ENCODE measurements at places on chromosomes 1 and 21.

DNA sequence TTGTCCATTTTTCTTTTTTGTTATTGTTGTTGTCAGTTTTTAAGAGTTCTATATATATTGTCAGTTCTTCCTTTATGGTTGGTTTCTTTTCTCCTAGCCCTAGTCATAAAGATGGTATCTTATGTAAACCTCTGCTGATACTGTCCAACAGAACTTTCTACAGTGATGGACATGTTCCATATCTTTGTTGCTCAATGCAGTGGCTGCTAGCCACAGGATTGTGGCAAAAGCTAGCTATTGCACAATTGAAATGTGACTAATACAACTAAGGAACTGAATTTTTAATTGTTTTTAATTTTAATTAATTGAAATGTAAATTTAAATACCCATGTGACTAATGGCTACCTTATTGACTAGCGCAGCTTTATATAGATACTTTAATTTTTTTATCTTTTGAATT, 411.8 kb upstream of the PTBP2 start:
- no peak for DNase-seq

GRCh38 chr21:14720237-14720636, 174.1 kb upstream of the SAMSN1 start:
- DNase-seq: no peak

GRCh38 chr1:201468844-201469644, at the start of gene PHLDA3:
Gene PHLDA3, minus strand, starts transcription at chr1:201469188. Its CDS starts 402 bp downstream, at chr1:201468786.
- DNase-seq: peak; percentile 48

DNA sequence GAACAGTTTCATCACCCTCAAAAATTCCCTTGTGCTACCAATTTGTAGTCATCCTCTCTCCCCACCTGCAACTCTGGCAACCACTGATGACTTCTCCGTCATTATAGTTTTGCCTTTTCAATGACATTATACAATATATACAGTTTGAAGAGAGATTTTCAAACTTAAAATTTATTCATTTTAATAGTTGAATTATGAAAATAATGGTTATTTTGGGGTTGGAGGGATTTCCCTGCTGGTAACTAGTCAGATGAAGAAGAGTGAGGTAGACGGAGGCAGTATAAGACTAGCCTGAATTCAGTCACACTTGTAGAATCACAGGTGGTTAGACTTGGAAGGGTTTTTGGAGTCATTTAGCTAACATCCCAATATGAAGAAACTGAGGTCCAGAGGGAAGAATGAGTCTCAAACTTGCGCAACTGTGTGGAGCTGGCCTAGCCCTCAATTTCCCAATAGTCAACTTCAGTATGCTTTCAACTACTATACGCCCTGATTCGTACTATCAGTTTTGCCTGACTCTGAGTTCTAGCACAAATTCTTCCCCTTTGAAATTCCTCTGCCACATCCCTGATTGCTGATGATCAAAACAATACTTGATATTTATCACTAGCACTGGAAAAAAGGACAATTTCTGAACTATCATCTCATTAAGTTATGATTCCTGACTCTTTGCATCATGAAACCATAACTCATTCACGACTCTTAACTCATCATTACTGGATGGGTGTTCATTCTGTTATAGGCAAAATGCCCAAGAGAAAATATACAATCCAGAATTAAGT, 54.2 kb downstream of the VANGL2 start:
- no peak for DNase-seq

DNA sequence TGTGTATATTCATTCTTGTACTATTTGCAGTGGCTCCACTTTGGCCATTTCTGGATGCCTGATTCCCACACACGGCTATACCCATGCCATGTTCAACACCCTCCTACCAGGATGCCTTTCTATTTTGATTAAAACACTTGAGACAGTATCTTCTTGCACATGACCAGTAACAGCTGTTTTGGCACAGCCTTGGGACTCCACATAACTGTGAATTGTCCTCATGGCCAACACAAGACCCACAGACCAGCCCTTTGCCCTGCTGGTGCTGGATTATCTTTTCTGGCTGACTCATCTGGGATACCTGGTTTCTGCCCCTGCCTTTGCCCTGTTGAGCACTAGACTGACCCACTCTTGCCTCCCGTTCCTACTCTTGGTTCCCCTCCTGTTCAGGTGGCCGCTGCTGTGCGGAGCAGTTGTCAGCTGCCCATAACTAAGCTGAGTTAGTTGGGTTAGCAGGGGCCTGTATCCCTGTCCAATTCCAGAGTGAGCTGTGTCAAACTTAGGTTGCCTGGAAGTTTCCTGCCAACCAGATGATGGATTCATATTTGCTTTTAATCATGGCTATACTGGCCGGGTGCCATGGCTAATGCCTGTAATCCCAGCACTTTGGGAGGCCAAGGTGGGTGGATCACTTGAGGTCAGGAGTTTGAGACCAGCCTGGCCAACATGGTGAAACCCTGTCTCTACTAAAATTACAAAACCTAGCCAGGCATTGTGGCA, 10.8 kb upstream of the EYA3 start:
- DNase-seq: no peak

DNA sequence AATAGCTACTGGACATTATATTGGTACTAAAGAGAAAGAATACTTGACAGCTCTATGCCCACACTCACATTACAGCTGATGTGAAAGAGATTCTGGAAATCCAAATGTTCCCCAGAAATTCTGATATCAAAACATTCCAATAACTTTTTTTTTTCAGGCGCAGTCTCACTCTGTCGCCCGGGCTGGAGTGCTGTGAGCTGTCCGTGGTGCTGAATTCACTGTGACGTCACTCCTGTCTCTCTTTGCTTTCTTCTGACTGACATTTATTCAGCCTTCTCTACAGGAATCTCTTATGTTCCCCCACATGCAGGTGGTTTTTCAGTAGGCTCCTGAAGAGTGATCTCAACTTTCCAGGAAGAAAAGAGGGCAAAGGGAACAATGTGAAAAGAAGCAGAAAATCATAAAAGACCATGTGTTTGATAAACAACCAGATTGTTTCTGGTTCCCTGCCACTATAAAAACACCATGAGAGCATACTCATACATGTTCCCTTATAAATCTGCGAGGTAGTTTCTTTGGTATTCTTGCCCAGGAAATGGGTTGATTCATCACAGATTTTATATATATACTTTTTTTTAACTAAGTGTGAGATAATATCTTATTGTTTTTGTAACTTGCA, 6.2 kb downstream of the S100A7A start:
- peak; percentile 76 for DNase-seq

GRCh38 chr1:152906023-152906565, 2.3 kb upstream of the IVL start:
- no peak for DNase-seq

DNA sequence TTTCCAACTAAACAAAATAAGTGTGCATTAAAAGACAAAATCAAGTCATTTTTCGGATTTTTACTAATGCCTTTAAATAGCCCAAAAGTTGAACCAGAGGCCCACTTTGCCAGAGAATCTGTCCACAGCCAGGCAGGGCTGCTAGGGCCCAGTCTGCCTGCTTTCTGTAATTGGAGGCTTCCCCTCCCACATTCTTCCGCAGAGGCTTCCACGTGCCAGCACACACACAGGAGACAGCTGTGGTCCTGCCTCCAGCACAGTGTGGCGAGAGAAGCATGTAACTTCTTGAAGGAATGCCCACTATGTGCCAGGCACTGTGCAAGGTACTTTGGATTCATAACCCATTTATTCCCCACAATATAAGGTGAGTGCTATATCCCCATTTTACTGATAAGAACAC, 11.3 kb upstream of the PDZK1IP1 start:
- DNase-seq: no peak

DNA sequence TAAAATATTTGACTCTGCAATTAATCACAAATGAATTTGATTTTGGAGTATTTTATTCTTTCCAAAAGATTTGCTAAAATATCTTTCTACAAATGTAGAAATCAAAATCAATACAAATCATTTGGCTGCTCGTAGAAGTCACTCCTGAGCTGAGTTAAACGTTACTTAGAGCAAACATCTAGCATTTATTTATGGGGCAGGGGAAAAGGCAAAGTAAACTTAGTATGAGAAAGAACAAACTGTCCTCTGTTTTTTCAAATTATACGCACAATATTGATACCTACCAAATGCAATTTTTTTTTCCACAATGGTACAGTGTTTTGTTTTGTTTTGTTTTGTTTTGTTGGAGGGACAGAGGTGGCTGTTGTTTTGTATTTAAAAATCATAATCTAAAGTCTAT, 233.8 kb downstream of the TTLL7 start:
- DNase-seq: no peak

GRCh38 chr1:5906116-5906515, 86.1 kb downstream of the NPHP4 start:
- DNase-seq: no peak

DNA sequence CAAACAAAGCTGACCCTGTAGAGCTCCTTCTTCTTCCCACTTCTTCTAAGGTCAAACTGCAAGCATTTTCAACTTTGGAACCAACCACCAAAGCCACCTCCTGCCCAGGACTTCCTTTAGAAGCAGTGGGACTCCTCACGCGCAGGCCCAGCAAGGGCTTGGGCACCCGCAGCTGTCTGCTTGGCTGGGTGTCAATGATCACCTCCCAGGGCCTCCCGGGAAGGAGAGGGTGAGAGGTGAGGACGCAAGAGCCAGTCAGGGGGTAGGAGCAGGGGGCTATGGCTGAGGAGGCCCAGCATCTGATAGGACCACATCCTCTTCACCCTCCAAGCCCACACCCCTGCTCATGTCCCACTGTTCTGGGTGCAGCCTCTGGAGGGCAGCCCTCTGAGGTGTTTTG, 10.2 kb downstream of the KLHL21 start:
- DNase-seq: no peak

GRCh38 chr1:11337580-11338073, 64.6 kb downstream of the UBIAD1 start:
- DNase-seq: peak; percentile 78

DNA sequence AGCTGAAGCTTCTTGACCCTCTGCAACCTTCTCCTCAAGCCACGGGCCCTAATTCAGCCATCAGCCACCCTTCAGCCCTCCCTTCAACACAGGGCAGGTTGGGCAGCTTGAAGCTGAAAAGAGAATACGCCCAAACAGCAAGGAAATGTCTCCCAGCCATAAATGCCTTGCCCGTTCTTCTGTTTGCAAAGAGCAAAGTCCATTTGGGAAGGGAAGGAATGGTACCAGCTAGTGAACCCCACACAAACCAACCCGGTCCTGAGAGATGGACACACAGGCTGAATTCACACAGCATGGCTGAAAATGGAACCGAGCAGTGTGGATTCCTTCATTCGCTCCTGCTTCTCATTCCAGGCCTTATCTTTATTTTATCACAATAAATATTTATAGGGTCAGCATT, 11.5 kb downstream of the PLEKHA6 start:
- no peak for DNase-seq

DNA sequence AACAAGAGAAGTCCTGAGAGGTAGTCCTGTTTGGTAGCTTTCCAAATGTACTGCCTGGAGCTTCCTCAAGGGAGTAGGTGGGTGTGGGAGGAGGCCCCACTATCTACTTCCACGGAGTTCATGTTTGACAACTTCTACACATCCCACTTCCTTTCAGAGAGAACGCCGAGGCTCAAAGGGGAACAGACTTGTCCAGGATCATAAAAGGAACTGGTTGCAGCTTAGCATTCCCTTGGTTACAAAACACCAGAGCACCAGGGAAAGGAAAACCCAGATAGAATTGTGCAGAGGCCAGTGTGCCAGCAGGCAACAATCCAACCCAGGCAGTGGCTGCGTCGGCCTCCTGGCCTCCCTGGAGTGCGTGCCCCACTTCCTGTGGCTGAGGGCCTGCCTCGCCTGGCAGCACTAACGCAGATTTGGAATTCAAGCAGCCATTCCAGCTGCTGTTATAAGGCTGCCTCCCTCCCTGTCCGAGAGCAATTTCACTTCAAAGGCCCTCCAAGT, 4.2 kb upstream of the RAP1GAP start:
- no peak for DNase-seq

DNA sequence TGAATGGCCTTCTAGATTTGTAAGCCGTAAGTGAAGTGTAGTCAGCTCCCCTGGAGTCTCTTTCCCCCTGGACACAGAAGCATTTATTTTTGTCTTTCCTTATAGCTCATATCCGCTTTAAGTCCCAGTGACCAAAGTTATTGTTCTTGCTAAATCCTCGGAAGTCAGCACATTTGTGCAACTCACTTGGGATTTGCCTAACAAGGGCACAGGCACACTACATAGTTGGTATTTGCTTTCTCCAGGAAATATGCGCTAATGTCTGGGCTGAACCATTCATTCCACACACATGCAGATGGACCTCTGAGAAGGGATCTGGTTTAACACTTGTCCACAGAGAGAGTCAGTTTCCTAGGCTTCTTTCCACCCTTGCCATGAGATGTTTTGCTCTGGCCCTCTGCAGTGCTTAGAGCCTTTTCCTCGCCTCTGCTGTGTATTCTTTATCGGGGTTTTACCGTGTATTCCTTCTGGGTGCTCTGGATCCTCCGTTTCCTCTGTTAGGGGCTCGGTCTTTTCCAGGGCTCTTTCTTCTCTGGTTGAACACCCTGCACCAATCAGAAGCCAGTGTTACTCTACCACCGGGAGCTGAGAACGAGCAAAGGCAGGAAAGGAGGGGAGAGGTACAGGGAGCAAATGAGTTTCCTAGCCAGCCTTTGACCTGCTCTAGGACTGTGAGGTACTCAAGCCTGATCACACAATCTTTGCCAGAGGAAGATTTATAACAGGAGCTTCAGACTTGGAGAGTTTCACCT, 72.4 kb downstream of the ABCA4 start:
- DNase-seq: no peak

GRCh38 chr21:28159396-28159795, 833.3 kb downstream of the LTN1 start:
- DNase-seq: no peak

- no peak for DNase-seq
These were observed 22.1 kb downstream of the CLIC4 start for GRCh38 chr1:24767351-24767750.

DNA sequence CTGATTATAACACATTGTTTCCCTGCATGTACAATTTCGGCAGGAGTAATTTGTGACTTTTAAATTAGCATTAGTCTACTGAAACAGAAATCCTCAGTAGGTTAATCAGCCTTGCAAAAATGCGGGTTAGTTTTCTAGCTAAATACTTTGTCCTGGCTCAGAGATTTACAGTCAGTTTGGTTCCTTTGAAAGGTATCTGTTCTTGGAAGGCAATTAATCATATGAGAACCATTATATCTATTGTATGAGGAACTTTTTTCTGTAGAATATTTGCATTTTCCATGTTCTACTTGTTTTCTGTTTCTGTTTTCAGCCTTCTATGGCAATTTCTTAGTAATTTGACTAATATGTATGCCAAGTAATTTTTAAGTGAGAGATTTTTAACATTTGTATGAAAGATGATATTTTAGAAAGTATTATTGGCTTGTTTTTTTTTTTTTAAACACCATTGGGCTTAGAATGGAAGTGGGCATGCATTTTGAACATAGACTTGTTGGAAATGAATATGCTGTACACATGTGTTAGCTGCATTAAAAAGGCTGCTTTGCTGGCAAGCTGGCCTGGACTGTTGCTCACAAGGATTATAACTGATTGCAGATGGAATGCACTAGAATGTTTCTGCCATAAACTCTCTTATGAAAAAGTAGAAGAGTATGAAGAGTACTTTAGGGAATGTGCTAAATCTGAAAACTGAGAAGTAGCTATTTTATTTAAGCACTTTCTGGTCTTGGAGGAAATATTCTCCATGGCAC, 26.2 kb downstream of the KIF1B start:
- DNase-seq: no peak

Measured in stimulated activated CD4-positive, alpha-beta T cell treated with anti-CD3 and anti-CD28 coated beads, Interleukin-2, amount 100 ng/mL, for 24 hours (primary cell).